ENCODE measurements at places on chromosomes 6 and 20.
A peak's percentile ranks its signal among the peaks of the same experiment; 100 is the strongest.

- no peak for DNase-seq
Measured at GRCh38 chr6:119818876-119819275, 469.3 kb upstream of the MAN1A1 start.

GRCh38 chr20:51106011-51106410, 83.1 kb upstream of the KCNG1 start:
- DNase-seq, result no peak

GRCh38 chr6:25229671-25230321, 49.4 kb upstream of the CARMIL1 start:
- DNase-seq, result no peak

DNA sequence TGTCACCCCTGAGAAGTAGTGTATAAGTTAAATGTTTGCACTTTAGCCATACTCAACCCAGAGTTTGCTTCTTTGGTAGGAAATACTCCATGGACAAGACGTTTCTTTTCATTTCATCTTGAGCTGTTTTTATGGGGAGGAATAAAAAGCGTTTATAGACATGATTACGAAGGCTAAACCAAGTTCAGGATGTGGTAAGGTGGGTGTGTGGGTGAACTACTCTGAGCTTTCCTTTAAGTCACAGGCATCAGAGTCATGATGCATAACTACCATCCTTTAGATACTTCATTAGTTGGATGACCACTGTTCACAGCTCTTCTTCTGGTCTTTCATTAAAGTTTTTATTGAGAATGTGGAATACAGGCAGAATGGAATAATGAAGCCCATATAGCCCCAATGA, 48.9 kb downstream of the EBF4 start:
- no peak for DNase-seq

- DNase-seq, result no peak
Measured at GRCh38 chr6:99384507-99384906, 9.5 kb downstream of the COQ3 start.

DNA sequence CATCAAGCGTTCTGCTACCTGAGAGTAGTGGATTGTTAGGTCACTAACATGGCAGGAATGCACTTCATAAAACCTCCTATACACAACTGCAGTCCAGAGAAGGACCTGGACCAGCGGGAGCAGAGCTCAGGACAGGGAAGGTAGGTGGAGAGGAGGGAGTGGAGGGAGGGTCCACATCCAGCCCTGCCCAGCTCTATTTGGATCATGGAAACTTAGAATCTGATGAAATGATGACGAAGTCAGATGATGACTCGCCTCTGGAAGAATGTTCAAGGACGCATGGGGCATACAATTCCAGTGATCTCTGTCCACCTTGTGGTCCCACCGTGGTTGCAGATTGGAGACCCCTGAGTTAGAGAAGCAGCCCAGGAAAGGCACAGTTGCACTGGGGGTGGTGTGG, 68.8 kb downstream of the CLIC5 start:
- DNase-seq, result no peak

- DNase-seq, result no peak
Measured at GRCh38 chr20:2465100-2465499, 5.5 kb downstream of the SNRPB start.

GRCh38 chr6:125546841-125547251, 202.6 kb upstream of the HEY2 start:
- no peak for DNase-seq

DNA sequence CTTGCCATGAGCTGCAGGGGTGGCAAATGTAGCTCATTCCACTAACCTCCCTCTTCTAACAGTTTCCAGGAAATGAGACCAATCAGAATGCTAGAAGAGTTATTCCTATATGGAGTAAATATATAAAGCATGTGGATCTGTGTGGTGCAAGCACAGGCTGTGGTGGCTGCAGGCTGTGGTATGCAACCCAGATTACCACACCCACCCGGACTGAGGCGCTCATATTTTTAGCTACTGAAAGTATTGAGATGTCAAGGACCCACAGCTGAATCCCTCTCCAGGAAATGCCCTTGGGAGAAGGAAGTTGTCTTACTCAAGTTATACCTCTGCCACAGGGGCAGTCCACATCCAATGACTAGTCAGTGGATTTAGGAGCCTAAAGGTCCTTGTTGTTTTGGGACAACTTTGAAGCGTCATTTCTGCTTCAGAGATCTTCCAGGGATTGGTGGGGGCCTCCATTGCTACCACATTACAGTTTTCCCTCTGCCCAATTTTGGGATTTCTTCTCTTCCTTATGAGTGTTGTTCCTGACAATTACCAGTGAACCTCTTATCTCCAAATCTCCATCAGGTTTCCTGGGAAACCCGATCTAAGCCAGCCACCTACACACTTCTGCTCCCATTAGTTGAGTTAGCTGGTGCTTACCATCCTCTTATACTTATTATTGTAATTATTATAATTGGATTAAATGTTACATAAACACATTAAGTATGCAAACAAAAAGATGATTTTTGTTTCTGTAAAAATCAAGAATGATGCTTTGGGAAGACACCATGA, 12.1 kb upstream of the REPS1 start:
- DNase-seq, result no peak

DNA sequence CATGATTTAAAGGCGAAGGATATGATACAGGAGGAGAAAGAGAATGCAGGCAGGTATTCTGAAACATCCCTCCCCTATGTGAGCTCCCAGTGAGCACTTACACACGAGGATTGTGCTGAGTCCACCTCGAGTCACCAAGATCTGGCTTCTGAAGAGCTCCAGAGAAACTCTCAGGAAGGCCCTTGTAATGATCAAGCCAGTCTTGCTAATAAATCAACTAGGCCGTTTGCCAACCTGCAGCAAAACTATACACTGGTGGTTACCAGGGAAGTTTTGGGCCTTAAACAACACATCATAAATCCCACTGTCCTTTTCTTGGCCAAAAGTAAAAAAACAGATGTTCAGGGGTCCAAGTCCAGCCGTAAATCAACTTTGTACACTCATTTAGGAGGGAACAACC, 79.2 kb downstream of the STXBP5 start:
- no peak for DNase-seq

- DNase-seq, result no peak
Measured at GRCh38 chr20:63327231-63327745, 33.9 kb downstream of the CHRNA4 start.

DNA sequence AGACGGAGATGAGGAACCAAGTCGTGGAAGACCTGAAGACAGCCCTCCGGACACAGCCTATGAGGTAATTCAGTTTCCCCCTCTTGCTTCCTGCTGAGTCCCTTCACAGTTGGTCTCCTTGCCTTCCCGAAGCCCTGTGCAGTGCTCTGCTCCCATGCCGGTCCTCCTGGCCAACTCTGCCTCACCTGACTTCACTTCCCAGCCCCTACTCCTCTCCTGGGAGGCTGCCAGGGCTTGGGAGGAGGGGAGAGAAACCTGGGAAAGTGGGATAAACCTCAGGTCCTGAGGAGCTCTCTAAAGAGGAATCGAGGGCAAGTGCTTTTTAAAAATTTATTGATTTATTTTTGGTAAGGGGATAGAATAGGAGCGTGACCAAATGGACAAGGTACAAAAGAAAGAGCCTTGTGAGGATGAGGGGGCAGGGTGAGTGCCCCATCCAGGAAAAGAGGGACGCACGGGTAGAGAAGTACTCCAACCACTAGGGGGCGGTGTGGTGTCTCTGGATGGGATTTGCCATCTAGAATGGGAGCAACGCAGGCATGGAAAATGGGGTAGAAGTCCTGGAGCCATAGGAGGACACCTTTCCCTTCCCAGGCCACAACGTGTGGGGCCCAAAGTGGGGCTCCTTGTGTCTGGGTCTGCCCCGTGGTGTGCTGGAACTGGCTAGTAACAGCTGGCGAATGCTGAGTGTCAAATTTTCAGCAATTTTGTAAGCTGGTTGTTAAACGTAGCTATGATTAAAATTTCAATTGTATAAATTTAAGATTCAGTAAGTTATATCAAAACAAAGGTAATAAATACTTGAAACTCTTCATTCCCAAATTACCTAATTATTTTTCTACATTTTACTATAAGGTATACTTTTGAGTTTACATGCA, 69.0 kb downstream of the MOCS1 start:
- DNase-seq, result peak; percentile 34

DNA sequence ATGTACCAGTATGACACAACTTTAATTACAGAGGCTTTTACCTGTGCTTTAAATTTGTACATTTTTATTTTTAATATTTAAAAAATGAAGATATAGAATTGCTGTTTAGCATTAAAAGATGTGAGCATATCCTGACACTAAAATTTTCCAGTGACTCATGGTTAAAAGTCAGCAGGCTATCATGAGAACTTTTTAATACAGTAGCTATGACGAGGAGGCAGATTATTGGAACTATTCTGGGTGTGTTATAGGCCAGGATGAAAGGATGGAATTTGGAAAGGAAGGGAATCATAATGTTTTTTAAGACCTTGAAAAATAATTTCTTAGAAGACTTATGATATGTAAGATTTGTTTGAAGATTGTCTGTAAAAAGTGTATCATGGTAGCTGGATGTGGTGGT, 91.0 kb downstream of the GFRA4 start:
- no peak for DNase-seq

DNA sequence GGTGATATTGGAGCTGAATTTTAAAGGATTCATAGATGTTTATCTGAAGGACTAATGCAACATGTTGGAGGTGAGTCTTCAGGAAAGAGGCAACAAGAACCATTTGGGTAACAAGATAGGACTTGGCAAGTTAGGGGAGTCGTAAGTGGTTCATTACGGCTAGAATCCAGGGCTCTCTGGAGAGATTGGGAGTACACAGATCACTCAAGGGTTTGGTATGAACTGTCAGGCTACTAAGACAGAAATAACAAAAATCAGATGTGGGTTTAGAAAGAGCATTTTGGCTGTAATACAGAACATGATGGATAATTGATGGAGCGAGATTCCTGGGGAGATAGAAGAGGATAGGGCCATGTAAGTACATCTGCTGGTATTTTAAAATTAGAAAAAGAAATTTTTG, 86.3 kb upstream of the ESR1 start:
- no peak for DNase-seq

DNA sequence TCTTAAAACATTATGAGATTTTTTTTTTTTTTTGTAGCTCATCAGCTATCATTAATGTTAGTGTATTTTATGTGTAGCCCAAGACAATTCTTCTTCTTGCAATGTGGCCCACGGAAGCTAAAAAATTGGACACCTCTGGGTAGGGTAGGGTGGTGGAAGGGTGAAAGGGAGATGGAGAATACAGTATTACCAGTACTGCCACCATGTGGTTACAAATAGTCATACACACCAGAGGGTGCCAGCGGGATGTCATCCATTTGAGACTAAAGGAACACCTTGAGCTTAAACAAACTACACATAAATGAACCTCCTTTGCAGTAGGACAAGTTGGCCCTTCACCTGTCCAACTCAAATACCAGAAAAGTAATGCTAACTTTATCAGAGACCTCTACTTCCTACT, 601.9 kb downstream of the HTR1B start:
- no peak for DNase-seq

- no peak for DNase-seq
Measured at GRCh38 chr20:58048096-58048702, 180.3 kb downstream of the ANKRD60 start.

GRCh38 chr6:8013763-8014162, 50.4 kb downstream of the BLOC1S5 start:
- no peak for DNase-seq

DNA sequence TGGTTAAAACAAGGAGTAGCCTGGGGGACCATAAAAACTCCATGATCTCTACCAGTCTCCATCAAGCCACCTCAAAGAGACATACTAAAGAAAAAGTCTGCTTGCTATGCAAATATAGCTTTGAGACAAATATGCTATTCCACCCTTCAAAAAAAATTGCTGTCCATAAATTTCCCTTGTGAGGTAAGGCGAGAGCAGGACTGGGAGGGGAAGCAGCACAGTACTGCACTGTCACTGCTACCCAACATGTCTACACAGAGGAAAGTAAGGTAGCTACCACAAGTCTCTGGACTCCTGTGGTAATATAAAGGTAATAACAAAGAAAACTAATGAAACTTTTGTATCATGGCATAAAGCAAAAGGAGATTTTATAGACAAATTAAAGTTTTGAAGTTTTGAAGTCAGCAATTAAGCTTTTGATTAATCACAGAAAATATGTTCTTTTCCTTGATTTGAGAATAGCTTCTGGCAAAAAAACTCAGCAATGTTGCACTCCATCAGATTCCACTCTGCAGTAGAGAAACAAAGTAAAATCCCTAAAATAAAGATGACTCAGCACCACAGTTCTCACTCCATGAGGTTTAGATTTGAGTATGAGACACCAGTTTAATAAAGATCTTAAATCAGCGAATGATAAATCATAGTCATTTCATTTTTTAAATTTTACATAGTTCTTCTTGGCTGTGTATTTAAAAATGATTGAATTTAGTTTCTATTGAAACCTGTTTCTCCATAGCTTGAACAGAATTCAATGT, 602.4 kb downstream of the COL12A1 start:
- no peak for DNase-seq

DNA sequence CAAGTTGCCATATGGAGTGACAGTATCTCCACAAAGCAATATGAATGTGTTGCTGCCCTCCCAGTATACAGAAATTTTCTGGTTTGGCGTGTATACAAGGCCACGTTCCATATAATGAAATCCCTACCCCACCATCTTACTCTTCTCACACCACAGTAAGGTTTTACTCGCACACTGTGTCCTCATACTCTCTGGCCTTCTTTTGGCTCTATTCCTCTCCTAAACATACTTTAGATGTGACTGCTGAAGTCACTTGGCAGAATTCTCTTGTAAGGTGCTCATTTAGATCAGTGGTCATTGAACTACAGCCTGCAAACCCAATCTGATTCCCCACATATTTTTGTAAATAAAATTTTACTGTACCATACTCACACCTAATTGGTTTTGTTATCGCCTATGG, 123.2 kb downstream of the RFPL4B start:
- DNase-seq, result no peak

GRCh38 chr6:118269659-118270058, 278.4 kb upstream of the PLN start:
- no peak for DNase-seq

DNA sequence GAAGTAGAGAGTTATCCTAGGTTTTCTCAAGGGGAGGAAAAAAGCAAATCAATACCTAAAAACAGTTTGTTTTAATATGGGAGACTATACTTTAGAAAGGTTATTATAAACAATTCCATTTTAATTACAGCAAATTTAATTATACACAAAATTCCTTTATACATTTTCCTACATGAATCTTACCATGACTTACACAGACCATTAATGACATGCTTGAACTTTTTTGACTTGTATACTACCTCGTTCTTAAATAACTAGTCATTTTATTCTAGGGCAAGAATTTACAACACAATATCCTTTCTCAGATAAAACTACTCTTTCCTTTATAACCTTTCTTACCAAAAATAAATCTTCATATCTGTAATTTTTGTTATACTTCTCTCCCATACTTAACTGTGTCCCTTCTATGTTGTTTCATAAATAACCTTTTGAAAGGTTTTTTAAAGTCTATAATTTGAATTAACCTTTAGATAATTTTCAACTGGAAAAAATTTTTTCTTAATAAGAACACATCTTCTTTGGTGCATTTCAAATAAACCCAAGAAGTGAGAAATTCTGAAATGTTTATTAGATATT, 729.4 kb downstream of the TENT5A start:
- no peak for DNase-seq

GRCh38 chr6:149474108-149474935, 10.5 kb downstream of the ZC3H12D start:
- DNase-seq, result no peak

Measured in stimulated activated CD8-positive, alpha-beta memory T cell treated with anti-CD3 and anti-CD28 coated beads, Interleukin-2, amount 100 ng/mL, for 1 hour (primary cell).